ENCODE measurements at places on chromosomes 16 and 17.

DNA sequence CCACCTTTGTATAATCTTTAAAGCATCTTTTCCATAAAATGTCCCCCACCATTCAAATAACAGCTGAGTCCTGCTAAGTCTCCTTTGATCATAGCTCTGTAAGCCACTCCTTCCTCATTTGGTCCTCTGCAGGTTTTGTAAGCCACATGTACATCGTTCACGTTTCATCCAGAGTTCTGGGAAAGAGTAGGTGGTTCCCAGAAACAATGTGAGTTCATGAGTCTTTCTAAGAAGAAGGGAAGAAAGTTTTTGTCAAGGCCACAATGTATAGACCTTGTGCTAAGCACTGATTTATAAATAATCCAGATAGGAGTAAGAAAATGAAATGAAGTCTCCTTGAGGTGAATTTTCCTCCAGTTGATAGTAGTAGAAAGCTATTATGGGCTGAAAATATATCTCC, 8.7 kb upstream of the ANKS4B start:
- no peak for DNase-seq

- DNase-seq: no peak
Measured at GRCh38 chr17:62656446-62656845, 29.0 kb downstream of the MRC2 start.

- DNase-seq: no peak
Measured at GRCh38 chr17:74598346-74599022, 6.4 kb upstream of the CD300LD start.

DNA sequence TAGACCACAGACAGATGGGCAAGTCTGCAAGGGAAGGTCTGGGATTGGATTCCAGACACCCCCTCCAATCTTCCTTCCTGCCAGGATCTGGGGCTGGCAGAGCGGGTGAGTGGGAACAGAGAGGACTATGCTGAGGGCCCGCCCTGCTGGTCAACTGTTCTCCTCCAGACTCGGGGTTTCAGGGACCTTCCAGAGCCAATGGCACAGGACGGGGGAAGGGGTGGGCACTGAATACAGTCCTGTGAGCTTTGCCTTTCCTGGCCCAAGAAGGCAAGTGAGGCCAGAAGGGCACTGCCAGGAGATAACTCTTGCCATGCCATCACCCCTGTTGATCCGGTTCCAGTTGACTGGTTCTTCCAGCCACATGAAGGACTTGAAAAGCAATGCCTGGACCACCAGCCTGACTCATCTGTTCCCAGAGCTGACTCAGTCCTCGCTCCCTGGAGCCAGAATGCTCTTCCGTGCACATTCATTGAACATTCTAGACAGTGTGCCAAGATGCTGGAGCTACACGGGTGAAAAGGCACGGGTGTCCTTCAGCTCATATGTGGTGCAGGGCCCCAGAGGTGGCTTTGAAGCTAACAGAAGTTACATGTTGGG, 533 bp upstream of the MEFV start:
- no peak for DNase-seq

DNA sequence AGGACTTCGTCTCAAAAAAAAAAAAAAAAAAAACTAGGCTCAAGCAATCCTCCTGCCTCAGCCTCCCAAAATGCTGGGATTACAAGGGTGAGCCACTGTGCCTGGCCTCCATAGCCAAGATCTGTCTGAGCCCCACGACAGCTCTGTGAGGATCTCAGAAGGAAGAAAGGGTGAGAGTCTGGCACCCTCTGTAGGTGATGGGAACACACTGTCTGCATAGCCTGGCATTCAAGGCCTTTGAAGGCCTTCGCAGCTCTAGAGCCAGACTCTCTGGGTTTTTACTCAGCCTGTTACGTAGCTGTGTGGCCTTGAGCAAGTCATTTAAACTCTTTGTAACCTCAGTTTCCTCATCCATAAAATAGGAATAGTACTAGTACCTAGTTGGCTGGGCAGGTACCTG, 6.3 kb upstream of the XPO6 start:
- no peak for DNase-seq

DNA sequence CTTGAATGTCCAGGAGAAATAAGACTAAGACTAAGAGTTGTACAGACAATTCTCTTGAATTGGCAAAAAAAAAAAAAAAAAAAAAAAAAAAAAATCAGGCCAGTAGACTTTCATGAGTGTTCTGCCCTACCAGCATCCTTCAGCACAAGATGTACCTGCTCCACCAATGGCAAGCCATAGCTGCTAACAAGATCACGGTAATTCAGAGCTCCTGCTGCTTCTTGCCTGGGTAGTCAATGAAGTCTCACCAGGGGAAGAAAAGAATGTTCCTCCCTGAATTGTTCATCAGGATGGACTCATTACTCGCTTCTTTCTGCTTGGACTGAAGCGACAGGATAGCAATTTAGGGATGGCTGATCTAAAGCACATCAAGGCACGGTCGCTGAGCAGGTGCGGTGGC, 31.1 kb upstream of the APOH start:
- DNase-seq: no peak

DNA sequence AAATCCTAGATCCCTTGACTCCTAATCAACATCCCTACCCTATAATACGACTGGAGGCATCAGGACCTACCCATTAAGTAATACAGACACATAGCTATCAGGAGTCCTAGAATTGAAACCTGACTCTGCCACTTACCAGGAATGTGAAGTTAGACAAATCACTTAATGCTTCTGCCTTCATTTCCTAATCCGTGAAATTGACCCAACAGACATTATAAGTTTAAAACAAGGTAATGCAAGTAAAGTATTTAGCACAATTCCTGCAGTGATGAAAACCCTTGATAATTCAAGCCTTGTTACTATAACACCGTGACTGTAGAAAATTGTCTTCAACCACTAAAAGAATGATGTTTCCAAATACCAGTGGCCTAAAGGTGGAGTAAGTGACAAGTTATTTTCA, 150.2 kb downstream of the KCNJ2 start:
- DNase-seq: no peak

GRCh38 chr16:47734987-47735594, 274.0 kb downstream of the PHKB start:
- no peak for DNase-seq

DNA sequence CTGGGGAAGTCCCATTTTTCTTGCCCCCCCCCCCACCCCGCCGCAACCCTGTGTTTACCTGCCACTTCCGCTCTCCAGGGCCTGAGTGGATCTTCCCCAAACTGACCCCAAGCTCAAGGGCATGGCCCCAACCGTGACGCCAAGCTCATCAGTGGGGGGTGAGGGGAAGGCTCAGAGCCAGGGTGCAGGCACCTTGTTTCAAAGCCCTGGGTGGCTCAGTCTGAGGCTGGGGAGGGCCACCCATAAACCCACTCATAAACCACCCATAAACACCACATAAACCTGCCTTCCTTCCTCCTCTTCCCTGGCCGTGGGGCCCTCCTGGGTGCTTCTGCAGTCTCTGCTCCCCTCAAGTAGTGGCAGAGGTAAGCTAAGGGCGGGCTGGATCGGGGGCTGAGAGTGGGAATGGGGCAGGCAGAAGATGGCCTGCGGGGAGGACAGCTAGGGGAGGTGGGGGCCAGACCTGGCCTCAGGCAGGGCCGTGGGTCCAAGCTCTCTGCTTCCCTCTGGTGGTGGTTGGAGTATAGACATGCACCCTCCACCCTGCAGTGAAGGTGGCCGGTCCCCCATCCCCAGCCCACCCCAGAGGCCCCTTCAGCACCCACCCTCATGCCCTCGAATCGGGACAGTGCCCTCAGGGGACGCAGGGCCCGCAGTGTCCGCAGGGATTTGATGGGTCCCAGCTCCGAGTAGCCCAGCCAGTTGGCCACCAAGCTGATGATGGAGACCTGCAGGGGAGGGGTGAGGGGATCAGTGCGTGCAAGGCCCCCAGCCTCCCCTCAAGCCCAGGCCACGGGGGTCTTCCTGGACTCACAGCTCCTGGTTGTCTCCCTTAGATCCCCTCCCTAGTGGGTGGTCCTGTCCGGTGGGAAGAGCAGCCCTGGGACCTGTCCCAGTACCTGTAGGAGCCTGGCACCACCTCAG, 14.6 kb upstream of the CD79B start:
- peak; percentile 48 for DNase-seq

DNA sequence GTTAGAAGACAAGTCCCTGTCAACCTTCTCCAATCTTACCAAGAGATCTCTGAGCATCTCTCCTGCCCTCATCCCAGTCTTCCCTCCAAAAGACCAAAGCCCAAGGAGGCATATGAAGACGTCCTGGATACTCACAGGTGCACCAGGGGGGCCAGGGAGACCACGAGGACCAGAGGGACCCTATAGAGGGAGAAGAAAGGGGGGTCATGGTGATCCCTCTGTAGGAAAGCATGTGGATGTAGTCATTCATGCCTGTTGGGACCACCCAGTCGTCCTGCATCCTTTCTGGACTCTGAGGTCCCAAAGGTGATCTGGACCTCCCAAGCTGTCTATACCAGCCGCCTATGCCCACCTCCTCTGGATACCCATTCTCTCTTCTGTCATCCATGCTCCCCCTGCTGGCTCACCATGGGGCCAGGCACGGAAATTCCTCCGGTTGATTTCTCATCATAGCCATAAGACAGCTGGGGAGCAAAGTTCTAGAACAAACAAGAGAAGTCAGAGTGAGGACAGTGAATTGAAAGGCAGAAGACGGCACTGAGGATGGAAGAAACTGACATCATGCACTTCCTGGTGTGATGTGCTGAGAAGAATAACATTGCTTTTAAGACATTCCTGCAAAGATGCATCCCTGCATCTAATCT, 3.3 kb downstream of the COL1A1 start:
- no peak for DNase-seq

- no peak for DNase-seq
Measured at GRCh38 chr16:66668777-66669444, 27.6 kb downstream of the CMTM4 start.

- DNase-seq: no peak
Measured at GRCh38 chr17:57892820-57893595, 43.2 kb upstream of the MRPS23 start.

DNA sequence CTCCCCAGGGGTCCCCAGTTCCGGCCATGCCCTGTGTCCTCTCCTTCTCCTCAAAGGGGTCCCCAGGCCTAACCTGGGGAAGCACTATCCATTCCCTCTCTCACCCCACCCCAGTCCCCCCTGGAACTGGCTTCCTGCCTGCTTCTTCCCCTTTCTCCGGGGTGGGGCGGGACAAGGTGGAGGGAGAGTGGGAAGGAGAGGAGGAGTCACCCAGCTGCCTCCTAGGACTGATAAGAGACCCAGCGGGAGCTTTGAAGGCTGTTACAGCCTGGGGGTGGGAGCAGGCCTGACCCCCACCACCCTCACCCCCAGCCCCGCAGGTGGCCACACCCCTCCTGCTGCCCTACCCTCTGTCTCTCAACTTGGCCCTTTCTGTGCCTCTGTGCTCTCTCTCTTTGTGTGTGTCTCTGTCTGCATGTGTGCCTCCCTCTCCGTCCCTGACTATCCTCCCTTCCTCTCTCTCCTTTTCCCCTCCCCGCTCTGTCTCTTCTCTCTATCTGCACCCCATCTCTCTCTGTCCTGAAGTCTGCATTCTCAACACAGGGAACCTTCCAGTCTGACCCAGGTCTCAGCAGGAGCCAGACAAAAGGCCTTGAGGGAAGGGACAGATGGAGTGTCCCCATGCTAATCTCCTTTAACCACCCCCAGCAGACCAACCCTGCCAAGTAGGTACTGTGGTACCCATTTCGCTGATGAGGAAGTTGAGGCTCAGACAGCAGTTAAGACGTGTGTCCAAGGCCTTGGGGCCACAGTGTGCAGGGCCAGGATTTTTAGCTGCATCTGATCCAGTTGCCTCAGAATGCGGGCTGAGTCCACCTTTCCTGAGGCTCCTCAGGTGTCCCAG, 66.1 kb downstream of the RAB11FIP4 start:
- no peak for DNase-seq

DNA sequence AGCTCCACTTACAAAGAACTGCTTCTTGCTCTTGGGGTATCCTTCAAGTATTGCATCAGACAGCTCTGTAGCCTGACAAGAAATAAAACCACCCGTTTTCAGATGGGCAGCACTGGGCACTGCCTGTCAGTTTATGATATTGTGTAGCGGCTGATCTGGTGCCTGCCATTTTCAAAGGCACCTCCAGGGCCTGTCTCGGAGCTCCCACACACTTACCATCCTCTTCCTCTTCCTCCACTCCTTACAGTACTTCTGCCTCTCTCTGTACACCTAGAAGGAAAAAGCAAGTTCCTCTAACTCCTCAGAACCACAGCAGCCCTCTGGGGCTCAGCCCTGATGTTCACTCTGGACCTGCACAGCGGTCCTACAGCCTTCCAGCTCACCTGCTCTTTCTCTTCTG, 4.4 kb downstream of the PSMC3IP start:
- DNase-seq: no peak

- DNase-seq: no peak
Measured at GRCh38 chr16:85363881-85364280, 249.2 kb upstream of the GSE1 start.

DNA sequence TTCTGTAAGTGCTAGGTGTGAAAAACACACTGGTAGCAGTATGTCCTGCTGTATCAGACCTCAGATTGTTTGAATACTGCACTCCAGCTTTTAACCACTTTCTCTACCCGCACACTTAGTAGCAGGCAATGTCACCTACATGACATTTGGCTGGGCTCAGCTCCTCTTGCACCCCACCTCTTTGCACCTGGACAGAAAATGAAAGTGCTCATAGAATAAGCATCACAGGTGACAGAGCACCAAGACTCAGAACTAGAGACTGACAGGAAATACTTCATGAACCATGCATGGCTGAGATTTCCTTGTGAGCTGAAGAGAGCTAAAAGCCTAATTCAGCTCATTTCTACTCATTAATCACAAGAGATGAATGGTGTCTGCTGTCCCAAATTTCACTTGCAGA, 1014.2 kb upstream of the CDH8 start:
- no peak for DNase-seq
